GF-D8 (cell line): ENCODE measurements at places on chromosomes 4 and X.
A peak's percentile ranks its signal among the peaks of the same experiment; 100 is the strongest.

DNA sequence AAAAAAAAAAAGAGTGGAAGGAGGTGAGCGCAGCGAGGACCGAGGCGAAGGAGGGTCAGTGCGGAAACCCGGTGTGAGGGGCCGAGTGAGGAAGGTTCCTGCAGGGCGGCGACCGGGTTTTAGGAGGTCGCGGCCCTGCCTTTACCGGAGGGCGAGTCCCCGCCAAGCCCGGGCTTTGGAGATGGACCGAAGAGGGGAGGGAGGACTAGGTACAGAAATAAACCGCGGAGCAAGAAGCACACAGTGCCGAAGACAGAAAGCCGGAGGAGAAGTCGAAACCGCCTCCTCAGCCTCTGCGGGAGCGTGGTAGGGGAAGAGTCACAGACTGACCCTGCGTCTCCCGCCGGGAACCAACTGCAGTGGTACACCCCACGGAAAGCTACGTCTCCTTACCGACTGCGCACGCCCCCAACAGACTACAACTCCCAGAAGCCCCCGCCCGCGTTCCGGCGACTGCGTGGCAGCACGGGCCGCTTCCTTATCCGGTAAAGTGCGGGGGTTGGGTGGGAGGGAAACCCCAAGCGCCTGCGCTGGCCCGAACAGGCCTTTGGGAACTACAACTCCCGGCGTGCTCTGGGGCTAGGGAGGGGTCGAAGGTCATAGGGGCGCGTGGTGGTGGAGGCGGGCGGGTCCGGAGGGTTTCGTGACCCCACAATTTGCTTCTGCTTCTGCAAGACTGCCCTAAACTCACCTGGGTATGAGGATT lies at the start of gene NFXL1:
TSS of gene NFXL1 (minus strand) at position 364 of the 706 bp plus-strand sequence. CDS start 380 bp downstream, outside the sequence.
- peak; percentile 93 for DNase-seq

- DNase-seq, result no peak
Measured at GRCh38 chr4:20368926-20369325, 117.2 kb downstream of the SLIT2 start.

- no peak for DNase-seq
Measured at GRCh38 chr4:138951764-138952163, 63.8 kb upstream of the NOCT start.

DNA sequence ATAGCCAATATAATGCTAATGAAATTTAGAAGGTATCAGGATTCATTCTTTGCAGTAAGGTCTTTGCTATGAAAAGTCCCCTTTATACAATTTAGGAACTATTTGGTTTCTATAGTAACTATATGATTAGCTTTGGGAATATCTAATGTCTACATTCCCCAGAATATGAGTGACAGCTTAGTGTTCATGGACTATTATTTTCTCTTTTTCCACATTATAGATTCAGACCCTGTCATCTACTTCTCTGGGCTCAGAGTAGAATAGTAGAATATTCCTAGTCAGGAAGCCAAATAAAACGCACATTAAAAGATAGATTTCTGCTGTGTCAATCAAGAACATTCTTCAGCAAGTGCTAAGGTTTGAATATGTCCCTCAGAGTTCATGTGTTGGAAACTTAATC lies 26.1 kb upstream of the SULT1B1 start:
- no peak for DNase-seq

DNA sequence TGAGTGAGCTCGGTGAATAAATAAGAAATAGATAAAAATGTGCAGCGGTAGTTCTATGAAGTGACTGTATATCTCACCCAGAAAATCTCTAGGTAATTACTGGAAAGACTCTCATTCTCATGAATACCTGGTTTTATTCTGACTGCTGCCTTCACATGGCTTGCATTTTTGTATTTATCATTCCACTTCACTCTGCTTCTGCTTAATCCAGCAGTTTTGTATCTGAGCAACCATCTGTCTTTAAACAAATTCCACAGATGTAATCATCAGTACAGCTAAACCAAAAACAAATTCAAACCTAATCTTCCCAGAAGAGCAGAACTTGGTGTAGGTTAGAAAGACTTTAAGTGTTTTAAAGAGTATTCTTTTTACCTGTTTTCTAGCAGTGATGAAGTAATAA lies 11.2 kb upstream of the ALB start:
- no peak for DNase-seq

DNA sequence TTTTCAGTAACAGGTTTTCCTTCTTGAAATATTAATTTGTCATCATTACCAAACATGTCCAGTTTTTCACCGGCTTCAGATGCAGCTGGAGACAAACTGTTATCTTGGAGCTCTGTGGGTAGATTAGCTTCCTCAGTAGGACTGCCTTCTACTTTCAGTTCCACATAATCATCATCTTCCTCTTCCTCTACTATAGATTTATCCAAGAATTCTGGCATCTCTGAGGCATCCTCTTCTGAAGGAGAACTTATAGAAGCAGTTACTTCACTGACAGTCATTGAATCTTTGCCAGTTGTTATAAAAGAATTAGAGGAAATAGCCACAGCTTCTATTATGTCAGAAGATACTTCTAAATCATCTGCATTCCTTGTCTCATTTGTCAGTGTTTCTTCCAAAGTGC lies 162.9 kb downstream of the LRBA start:
- DNase-seq, result no peak

GRCh38 chrX:19799319-19800182 lies 87.8 kb downstream of the SH3KBP1 start:
- DNase-seq, result no peak

- peak; percentile 0 for DNase-seq
Measured at GRCh38 chrX:104270916-104271512, 16.3 kb upstream of the ESX1 start.

GRCh38 chr4:66178906-66179305 lies 508.6 kb upstream of the EPHA5 start:
- no peak for DNase-seq

GRCh38 chr4:125765941-125766340 lies 451.2 kb downstream of the FAT4 start:
- DNase-seq, result no peak

DNA sequence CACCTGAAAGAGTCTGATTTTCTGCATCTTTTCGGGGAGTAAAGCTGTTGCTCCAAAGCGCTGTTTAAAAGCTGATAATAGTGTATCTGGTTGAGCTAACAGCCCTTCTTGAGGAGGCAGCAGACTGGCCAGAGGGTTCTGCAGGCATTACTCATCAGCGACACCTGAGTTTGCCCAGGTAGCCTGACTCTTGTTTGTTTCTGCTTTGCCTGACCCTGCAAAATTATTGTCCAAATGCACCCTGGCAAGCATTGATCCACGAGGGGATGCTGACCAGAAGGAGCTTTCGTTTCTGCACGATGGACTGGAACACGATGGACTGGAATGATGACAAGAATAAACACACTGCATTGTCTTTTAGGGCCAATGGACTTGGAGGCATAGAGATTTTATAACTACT lies 6.2 kb downstream of the CD99 start:
- no peak for DNase-seq

GRCh38 chr4:148692242-148692641 lies 250.0 kb upstream of the NR3C2 start:
- DNase-seq, result no peak

GRCh38 chr4:4302001-4302400 lies 11.9 kb downstream of the ZBTB49 start:
- no peak for DNase-seq
